ENCODE measurements at places on chromosomes 7 and 10.

GRCh38 chr7:36661135-36661840 lies 63.0 kb downstream of the AOAH start:
- no peak for DNase-seq

DNA sequence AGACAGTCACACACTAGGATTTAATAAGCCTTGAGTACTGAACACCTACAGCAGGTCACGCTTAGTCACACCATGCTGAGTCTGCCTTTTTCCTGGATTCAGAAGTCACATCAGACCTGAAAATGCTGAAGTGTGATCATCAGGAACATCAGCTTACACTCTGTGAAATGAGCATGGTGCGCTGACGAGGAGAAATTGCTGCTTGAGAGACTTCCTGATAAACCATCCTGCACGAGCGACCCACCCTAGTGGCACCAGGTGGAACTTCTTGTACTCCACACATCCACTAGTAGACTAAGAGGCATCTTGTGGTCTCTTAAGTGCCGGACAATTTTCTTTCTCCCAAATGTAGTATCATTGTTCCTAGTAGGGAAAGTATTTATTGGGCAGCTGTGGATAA lies 51.8 kb upstream of the MRLN start:
- peak; percentile 5 for DNase-seq

DNA sequence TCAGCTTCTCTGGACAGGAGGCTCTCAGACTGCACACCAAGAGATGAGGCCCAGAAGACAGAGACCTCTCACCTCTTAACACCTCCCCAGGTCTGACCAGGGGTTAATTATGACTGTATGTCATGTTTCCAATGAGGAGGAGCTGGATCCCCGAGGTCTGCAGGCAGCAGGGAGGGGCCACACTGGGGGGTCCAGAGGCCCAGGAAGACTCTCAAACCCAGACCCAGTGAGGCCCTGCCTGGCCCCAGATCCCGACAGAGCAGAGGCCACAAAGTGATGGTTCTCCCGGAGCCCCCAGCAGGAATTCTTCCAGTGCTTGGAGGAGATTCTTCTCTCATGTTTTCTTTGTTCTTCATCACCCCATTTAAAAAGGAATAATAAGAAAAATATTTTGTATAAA lies 28.8 kb downstream of the PTPRN2 start:
- DNase-seq: no peak

DNA sequence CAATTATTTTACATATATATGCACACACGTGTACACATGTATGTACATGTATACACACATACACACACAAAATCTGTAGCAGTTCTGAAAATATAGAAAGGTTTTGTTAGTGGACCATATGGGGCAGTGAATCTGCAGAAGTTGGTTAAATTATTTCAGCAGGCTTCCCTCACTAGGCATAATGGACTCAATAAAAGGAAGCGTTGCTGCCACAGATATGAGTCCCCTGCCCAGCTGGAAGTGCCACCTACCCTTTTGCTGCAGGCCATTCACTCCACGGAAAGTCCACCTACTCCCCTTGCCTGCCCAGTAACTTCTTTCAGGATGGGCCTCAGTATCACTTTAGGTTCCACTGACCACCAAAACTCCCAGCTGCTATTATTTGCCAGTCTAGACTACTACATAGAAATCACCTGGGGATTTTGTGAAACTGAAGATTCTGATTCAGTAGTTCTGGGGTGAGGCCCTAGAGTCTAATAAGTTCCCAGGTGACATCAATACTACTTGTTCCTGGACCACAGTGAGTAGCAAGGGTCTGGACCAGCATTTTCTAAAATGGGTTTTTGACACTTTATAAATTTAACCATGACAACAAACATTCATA lies 29.3 kb upstream of the CROT start:
- DNase-seq: no peak

DNA sequence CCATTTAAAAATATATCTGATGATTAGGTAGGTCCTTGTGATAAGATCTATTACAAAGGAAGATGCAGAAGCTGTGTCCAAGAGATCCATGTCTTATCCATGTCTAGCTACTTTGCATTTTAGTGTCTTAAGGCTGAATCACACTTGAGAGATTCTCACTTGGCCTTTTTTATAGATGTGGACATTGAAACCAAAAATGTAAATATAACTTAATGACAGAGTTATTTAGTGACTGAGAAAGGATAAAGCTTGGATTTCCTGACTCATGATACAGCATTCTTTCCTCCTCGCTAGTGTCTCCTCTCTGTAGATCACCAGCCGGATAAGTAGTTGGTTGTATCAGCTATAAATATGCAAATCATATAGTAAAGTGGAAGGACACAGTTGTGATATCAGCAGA lies 23.3 kb downstream of the INHBA start:
- no peak for DNase-seq

- no peak for DNase-seq
Observed at GRCh38 chr10:88228130-88228529, 355.0 kb downstream of the RNLS start.

- no peak for DNase-seq
Observed at GRCh38 chr7:120412139-120413050, 139.4 kb downstream of the KCND2 start.

GRCh38 chr10:44862006-44862751 lies 49.0 kb upstream of the TMEM72 start:
- no peak for DNase-seq

DNA sequence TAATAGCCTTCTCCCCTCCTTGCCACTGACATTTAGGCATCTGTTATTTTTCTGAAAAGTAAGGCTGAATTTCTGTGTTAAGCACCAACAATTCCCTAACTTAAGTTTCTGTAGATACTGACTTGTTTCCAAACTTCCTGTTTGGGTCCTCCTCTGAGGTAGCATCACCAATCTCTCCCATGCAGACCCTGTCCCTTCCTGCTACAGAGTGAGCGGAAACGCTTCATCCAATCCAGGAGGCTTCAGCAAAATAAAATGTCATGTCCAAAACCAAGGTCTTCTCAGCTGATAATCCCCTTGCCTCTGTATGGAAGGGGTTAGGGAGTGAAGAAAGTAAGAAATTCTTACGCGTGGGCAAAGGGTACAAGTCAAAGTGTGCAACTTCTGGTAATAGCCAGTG lies 29.9 kb downstream of the XPNPEP1 start:
- DNase-seq: no peak

DNA sequence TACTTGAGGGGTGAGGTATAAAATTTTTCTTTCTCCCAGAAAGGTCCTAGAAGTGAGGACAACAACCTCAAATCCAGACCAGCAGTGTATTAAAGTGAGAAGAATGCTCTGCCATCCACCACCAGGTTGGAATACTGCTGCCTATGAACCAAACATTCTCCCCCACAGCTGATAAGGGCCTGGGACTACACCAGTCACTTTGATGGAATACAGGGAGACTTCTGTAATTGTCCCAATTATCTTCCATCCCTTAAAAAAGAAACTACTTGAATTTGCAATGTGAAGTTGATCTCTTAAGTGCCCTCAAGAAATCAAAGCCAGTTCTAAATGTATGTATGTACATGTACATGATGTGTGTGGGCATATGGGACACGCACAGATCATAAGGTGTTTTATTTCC lies 3.0 kb downstream of the TBX20 start:
- DNase-seq: no peak

GRCh38 chr7:78301407-78301806 lies 502.8 kb downstream of the PHTF2 start:
- no peak for DNase-seq

- DNase-seq: no peak
Observed at GRCh38 chr7:1545417-1546246, 10.4 kb downstream of the TMEM184A start.

GRCh38 chr10:132702601-132703418 lies 83.1 kb downstream of the NKX6-2 start:
- DNase-seq: no peak

- no peak for DNase-seq
Observed at GRCh38 chr10:124047427-124048152, 45.8 kb downstream of the CHST15 start.

GRCh38 chr10:69123306-69123746 lies 652 bp upstream of the VPS26A start:
- no peak for DNase-seq

DNA sequence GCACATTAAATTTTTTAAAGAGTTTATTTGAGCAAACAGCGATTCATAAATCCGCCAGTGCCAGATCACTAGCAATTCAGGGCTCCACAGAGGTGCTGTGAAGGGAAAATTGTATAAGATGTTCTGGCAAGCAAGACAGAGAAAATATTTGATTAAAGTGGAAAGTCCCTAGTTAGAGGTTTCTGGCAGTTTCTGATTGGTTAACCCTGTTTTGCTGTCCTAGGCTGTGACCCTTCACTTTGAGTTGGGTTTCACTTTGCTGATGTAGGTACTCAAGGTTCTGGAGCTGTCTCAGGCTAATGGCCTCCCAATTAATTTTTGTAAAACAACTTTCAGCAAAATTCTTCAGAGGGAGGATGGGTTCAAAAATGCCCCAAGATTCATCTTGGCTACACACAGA lies 79.4 kb upstream of the NXPH1 start:
- no peak for DNase-seq

- no peak for DNase-seq
Observed at GRCh38 chr7:29547421-29547820, 16.2 kb upstream of the PRR15 start.

GRCh38 chr10:114703377-114704107 lies 45.5 kb upstream of the ABLIM1 start:
- peak; percentile 41 for DNase-seq

DNA sequence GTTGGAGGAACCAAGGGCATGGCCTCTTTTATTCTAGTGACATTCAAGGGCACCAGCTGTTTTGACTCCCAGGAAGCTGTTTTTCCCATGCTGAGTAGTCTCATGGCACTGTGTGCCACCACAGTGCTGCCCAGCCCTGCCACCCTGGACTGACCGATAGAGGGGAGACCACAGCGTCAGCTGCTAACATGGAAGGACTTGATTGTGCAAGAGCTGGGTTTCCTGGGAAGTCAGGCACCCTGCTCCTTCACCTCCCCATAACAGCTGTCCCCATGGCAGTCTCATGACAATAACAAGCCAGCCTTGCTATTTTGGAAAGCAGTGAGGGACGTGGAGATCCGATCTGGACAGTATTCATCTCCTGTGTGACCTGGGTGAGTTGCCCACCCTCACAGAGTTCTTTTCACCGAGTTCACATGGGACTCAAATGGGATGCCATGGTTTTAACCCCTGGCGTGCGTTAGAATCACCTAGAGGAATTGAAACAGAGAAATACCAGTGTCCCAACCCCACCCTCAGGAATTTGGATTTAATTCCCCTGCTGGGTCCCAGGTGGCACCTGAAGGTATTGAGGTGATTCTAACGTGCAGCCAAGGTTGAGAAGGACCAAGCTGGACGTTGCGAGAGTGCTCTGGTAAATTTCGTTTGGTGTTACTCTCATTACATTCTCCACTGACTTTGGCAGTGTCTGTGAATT lies 174.8 kb downstream of the CELF2 start:
- no peak for DNase-seq

GRCh38 chr10:69629897-69630650 lies at the start of gene FAM241B:
Gene FAM241B, plus strand, starts transcription at chr10:69630247. Its CDS starts 1,497 bp downstream, at chr10:69631744.
- peak; percentile 77 for DNase-seq

- no peak for DNase-seq
Observed at GRCh38 chr7:150972023-150972468, 6.1 kb downstream of the KCNH2 start.

DNA sequence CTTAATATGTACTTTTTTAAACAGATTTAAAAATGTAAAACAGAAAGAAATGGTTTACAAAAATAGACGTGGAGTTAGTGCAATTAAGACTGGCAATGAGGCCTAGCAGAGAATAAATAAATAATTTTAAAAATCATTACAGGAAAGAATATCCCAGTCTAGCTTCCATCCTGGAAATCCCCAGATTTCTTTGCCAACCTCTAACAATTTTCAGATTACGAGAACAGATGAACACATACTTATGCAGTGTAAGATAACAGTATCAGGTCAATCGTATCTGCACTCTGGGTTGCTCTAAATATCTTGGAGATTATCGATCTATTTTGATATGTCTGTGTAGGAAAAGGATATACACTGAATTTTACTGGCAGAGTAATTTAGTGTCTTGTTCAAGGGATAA lies 210.5 kb downstream of the SEMA3A start:
- DNase-seq: no peak

- DNase-seq: peak; percentile 36
Observed at GRCh38 chr7:22885797-22886261, 63.2 kb upstream of the TOMM7 start.

DNA sequence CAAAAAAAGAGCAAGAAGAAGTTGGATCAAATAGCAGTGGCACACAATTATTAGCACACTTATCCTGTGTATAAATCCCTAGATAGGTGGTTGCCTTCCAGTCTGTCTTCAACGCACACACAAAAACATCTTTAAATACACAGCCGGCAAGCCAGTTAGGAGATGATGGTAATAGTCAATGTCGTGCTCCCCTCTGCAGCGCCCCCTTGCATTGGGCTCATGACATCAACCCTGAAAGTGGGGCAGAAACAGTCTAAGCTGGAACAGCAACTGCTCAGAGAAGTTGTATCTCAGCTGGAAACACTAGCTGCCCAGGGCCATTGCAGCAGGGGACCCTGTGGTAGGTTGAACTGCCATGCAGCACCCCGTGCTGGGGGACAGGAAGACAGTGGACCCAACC lies 179.5 kb upstream of the YAE1 start:
- DNase-seq: no peak

DNA sequence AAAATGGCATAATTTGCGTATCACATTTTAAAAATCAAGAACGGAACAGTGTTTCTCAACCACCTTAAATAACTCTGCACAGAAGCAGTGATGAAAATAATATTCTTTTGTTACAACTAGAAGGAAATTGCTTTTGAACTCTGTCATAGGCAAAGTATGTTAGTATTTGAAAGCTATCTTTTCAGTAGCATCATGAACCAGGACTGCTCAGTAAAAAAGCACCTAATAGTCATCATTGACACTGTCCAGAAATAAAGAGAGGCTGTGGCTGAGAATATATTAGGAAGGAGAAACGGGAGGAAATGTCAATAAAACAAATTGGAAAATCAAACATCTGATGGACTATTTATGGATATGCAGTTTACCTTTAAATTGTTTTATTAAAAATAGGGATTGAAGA lies 237.2 kb upstream of the AKR1E2 start:
- no peak for DNase-seq

- DNase-seq: no peak
Observed at GRCh38 chr10:63703740-63704345, 182.6 kb downstream of the REEP3 start.

GRCh38 chr7:117630501-117630900 lies 150.7 kb downstream of the CFTR start:
- no peak for DNase-seq

GRCh38 chr7:45663167-45663921 lies 89.2 kb downstream of the ADCY1 start:
- DNase-seq: peak; percentile 25

- no peak for DNase-seq
Observed at GRCh38 chr7:87231711-87232110, 12.2 kb upstream of the TMEM243 start.

All from germinal center (tissue), 1 donor.